ENCODE measurements at places on chromosomes 5 and 9. TPM values are rescaled to one million over a fixed set of nuclear protein-coding genes. Genes with fewer than 3 reads are reported as not detected.

The ADAMTS16 gene
- 3.9 TPM for total RNA-seq

DNA sequence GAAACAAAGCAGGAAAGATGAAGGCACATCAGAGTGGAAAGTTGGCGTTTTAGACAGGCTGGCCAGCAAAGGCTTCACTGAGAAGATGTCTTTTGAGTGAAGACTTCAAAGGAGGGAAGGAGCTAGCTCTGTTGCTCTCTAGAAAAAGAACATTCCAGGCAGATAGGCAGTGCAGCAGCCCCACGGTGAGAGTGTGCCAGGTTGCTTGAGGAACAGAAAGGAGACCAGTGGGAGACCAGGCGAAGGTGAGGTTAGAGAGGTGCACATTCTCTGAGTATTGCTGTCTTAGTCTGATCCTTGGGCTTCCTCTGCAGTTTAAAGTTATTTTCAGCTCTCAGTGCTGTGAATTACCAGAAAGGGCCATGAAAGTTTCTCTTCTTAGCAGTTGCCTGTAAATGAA lies 83.8 kb downstream of the SLC44A1 start:
- H3K4me1 ChIP-seq = peaks cover 7% of the 10 kb centered on the region
- no peak overlapping the region for H3K4me3 ChIP-seq
- no peak overlapping the region for H3K27ac ChIP-seq
- H3K27me3 ChIP-seq = no peaks in the 10 kb centered on the region

- DNase-seq = no peak
- H3K4me1 ChIP-seq = no peaks in the 10 kb centered on the region
- H3K27me3 ChIP-seq = no peaks in the 10 kb centered on the region
- H3K4me3 ChIP-seq = no peak overlapping the region
- no peak overlapping the region for H3K27ac ChIP-seq
Observed at GRCh38 chr9:2601785-2602378, 19.7 kb upstream of the VLDLR start.

DNA sequence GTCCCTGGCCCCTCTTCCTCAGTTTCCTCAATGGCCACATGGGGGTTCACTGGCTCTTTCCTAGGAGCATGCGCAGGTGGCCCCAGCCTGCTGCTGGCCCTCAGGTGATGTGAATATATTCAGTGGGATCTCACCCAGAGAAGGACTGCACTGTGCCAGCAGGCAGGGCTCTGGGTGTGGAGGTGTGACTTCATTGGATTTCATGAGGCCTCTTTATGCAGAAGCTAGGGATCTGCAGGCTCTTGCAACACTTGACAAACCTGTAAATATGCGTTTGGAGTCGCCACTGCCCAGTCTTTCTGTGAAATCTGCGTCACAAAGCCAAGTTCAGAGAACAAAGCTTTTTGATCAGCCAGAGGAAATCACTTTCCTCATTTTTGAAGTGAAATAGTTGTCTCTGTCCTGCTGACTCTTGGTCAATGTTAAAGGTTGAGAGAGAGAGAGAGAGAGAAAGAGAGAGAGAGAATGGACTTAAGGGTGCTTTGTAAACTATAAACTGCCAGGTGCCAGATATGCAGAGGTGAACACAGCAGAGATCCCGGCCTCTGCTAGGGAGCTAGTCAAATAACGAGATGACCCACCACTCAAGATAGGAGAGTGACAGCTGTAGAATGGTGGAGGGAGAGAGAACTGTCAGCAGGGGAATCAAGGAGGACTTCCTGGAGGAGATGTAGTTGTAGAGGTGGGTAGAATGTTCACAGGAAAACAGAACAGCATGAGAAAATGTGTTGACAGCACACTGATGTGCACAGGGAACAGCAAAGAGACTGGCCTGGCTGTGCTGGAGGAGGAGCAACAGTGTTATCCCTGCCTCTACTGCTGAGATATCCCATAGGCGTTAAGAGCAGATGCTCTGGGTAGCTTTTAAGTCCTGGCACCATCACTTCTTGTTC lies 167.0 kb upstream of the ZNF618 start:
- DNase-seq = no peak
- H3K27ac ChIP-seq = no peak overlapping the region
- H3K4me1 ChIP-seq = no peaks in the 10 kb centered on the region

GRCh38 chr9:86763791-86764190 lies 183.5 kb downstream of the GAS1 start:
- H3K27ac ChIP-seq = no peak overlapping the region
- H3K36me3 ChIP-seq = no peaks in the 10 kb centered on the region
- H3K4me1 ChIP-seq = peaks cover 19% of the 10 kb centered on the region
- H3K4me3 ChIP-seq = no peak overlapping the region
- H3K27me3 ChIP-seq = no peaks in the 10 kb centered on the region
- DNase-seq = no peak

- no peaks in the 10 kb centered on the region for H3K27me3 ChIP-seq
- no peak overlapping the region for H3K4me3 ChIP-seq
- no peak overlapping the region for H3K27ac ChIP-seq
- peaks cover 22% of the 10 kb centered on the region for H3K4me1 ChIP-seq
Observed at GRCh38 chr5:133531178-133531577, 81.2 kb downstream of the FSTL4 start.

The RAB14 gene
- 23.8 TPM for total RNA-seq

- no peaks in the 10 kb centered on the region for H3K4me1 ChIP-seq
- no peak overlapping the region for H3K27ac ChIP-seq
- no peak for DNase-seq
- no peaks in the 10 kb centered on the region for H3K36me3 ChIP-seq
- H3K27me3 ChIP-seq = no peaks in the 10 kb centered on the region
Observed at GRCh38 chr5:32837211-32837610, 126.1 kb downstream of the NPR3 start.

- no peak for DNase-seq
- no peaks in the 10 kb centered on the region for H3K36me3 ChIP-seq
- no peak overlapping the region for H3K4me3 ChIP-seq
- H3K27ac ChIP-seq = no peak overlapping the region
Observed at GRCh38 chr5:170190436-170191134, 42.2 kb upstream of the C5orf58 start.

DNA sequence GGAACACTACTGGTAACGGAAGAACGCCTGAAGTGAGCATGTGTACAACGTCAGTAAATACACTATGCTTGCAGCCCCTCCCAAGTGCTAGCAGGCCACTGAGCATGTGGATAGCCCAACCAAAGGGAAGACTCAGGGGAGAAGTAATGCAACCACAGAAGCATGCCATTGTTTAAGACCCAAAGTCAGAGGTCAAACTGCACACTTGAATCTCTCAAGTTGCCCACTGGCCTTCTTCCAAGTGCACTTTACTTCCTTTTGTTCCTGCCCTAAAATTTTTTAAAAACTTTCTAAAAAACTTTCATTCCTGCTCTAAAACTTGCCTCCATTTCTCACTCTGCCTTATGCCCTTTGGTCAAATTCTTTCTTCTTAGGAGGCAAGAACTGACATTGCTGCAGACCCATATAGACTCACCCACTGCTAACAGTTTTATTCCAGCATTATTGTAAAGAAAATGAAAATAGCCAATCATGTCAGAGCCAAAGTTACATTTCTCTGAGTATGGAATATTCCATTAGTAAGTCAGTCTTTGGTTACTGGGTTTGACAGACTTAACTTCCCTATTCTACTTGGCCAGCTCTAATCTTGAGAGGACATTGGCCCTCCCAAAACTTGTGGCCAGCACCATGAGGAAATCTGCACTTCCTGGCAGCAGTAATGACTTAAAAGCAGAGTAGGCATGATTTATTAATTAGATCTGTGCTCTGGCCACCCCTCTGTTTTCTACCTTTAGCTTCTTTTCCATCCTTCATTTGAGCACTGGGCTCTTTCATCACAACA lies 76.9 kb downstream of the TSSK1B start:
- no peaks in the 10 kb centered on the region for H3K4me1 ChIP-seq
- H3K27me3 ChIP-seq = no peaks in the 10 kb centered on the region
- H3K36me3 ChIP-seq = no peaks in the 10 kb centered on the region
- H3K27ac ChIP-seq = no peak overlapping the region
- DNase-seq = no peak

DNA sequence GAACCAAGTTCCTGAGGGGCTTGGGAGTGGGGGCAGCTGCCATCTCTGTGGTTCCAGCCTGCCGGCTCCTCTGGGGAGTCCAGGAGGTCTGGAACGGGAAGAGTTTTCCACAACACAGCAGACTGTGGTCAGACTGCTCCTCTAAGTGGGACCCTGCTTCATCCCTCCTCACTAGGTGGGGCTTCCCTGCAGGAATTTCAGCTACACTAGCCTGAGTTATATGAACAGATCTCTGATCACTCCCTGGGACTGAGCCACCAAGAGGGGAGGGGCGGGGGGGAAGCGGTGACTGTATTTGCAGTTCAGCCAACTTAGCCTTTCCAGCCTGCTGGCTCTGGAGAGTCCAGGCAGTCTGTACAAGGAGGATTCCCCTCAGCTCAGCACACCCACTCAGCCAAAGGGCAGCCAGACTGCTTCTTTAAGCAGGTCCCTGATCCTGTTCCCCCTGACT lies 19.4 kb downstream of the DTWD2 start:
- H3K4me3 ChIP-seq = no peak overlapping the region
- no peaks in the 10 kb centered on the region for H3K36me3 ChIP-seq
- DNase-seq = no peak
- H3K27ac ChIP-seq = no peak overlapping the region

DNA sequence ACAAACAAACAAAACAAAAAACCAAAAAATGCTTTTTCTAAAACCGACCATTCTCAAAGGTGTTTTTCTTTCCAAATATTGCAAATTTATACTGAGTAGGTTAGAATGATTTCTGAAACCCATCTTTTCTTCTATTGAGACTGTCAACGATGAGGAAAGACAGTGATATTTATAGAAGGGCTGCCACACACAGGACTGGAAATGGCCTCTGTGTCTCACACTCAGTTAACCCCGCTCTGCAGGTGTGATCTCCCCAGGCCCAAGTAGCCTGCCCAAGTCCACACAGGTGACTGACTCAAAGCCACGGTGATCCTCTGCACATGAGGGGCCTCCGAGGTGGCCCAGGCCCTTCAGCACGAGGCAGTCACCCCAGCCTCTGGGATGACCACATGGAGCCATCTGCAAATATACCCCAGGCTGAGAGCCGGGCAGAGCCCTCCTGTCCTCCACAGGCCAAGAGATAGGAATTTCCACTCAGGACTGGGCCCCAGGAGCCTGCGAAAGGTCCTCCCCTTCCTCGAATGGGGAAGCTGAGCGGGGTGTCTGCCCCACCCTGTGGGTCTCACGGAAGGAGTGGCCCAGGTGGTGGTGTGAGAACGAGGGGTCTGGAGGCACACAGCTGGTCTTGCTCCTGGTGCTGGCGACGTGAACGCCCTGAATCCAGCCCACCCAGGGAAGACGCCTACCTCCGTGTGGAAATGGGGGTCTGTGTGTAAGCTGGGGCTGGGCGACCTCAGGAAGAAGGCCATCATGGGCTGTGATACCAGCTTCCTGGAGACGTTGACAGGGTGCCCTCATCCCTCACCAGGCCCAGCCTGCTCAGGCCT lies 53.0 kb upstream of the PHYKPL start:
- peaks cover 6% of the 10 kb centered on the region for H3K4me1 ChIP-seq
- H3K36me3 ChIP-seq = no peaks in the 10 kb centered on the region
- H3K4me3 ChIP-seq = no peak overlapping the region
- no peak overlapping the region for H3K27ac ChIP-seq
- peaks cover 25% of the 10 kb centered on the region for H3K27me3 ChIP-seq

GRCh38 chr5:154403776-154404387 lies 41.9 kb upstream of the SAP30L start:
- H3K36me3 ChIP-seq = no peaks in the 10 kb centered on the region
- H3K4me3 ChIP-seq = no peak overlapping the region
- H3K4me1 ChIP-seq = peaks cover 14% of the 10 kb centered on the region

- no peak for DNase-seq
- peaks cover 6% of the 10 kb centered on the region for H3K27me3 ChIP-seq
- H3K36me3 ChIP-seq = no peaks in the 10 kb centered on the region
- no peak overlapping the region for H3K27ac ChIP-seq
- H3K4me1 ChIP-seq = peaks cover 8% of the 10 kb centered on the region
- H3K4me3 ChIP-seq = no peak overlapping the region
Observed at GRCh38 chr5:133873449-133873848, 95.0 kb downstream of the C5orf15 start.

DNA sequence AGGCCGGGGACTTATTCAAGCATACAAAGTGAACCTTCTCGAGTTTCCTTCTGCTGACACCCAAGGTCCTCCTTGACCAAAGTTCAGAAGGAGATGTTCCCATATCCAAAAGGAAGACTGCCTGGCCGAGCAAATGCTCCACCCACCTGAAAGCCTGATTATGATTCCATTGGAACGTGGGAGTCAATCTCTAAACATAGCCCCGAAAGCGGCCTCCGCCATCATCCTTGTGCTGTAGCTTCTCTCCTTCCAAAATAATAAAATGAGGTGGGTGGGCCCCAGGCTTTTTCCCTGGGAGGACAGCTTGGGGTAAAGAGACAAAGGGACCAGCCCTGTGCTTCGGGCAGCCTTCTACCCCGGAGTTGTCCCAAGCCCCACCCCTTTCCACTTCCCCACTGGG lies 355.6 kb upstream of the SLC30A5 start:
- DNase-seq = no peak
- H3K4me1 ChIP-seq = no peaks in the 10 kb centered on the region
- H3K36me3 ChIP-seq = no peaks in the 10 kb centered on the region
- H3K4me3 ChIP-seq = no peak overlapping the region
- no peaks in the 10 kb centered on the region for H3K27me3 ChIP-seq
- no peak overlapping the region for H3K27ac ChIP-seq

GRCh38 chr5:146032911-146033310 lies 72.5 kb downstream of the PLAC8L1 start:
- no peaks in the 10 kb centered on the region for H3K4me1 ChIP-seq
- no peaks in the 10 kb centered on the region for H3K27me3 ChIP-seq
- H3K27ac ChIP-seq = no peak overlapping the region
- H3K4me3 ChIP-seq = no peak overlapping the region

DNA sequence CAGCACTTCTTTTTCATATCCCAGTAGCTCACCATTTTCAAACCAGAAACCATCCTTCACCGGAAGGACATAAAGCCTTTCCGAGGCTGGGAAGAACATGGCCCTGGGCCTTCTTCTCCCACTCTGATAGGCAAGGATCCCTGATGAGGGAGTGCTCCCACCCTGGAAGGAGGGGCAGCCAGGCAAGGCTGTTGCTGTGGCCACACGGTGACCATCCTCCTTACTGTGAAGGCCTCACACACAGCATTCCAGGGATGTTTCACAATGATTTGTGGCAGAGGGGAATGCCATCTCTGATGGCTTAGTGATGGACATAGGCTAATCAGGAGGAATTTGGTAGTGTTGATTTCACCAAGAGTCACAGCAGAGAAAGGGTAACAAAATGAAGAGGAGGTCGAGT lies 130.7 kb downstream of the ADAMTS12 start:
- H3K27ac ChIP-seq = no peak overlapping the region
- H3K4me1 ChIP-seq = peaks cover 56% of the 10 kb centered on the region
- no peaks in the 10 kb centered on the region for H3K27me3 ChIP-seq
- peak; percentile 46 for DNase-seq
- no peak overlapping the region for H3K4me3 ChIP-seq

The HTR4 gene
- not detected for total RNA-seq

GRCh38 chr9:127877566-127877998 lies at the start of gene AK1:
Gene AK1 (minus strand): TSS chr9:127877675. CDS start chr9:127874617, 3,058 bp downstream.
- H3K27ac ChIP-seq = no peak within 1 kb of the TSS
- H3K36me3 ChIP-seq = no peaks in the 10 kb centered on the region
- DNase-seq = peak; percentile 81
- H3K27me3 ChIP-seq = no peaks in the 10 kb centered on the region
- peaks cover 19% of the 10 kb centered on the region for H3K4me1 ChIP-seq

All from neural progenitor cell (in vitro differentiated cells).